ENCODE measurements at places on chromosomes 4 and X.

DNA sequence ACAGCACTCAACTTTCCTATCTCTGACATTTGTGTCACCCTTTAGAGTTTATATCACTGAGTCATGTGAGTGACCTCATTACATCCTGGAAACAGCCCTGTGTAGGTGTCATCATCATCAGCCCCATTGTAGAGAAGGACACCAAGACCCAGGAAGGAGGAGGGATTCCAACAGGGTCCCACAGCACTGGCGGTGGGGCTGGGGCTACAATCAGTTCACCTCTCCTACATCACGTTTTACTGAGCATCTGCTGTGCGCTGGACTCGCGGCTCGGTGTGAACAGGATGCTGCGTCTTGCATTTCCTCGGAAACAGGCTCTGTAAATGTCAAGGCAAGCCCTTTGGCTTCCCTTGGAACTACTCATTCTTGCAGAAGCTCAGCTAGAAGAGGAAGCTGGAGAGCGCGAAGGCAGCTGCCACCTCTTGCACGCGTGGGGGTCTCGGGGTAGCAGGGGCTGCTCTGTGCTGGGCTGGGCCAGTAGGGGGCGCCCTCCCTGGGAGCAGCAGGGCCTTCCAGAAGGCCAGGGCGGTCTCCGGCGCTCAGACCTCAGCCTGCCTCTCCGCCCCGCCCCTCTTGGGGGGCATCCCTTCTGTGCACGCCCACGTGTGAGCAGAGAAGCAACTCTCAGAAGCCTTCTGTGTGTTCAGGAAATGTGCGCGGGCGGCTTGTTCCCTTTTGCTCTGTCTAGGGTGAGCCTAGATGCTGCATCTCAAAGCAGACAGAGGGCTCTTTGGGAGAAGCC, 29.0 kb downstream of the REELD1 start:
- no peak for DNase-seq

- no peak for DNase-seq
Observed at GRCh38 chr4:183253451-183253850, 66.6 kb downstream of the CLDN22 start.

GRCh38 chrX:129823115-129823514, 20.6 kb downstream of the ZDHHC9 start:
- DNase-seq = peak; percentile 51

GRCh38 chrX:22666441-22666840, 333.3 kb upstream of the DDX53 start:
- no peak for DNase-seq

DNA sequence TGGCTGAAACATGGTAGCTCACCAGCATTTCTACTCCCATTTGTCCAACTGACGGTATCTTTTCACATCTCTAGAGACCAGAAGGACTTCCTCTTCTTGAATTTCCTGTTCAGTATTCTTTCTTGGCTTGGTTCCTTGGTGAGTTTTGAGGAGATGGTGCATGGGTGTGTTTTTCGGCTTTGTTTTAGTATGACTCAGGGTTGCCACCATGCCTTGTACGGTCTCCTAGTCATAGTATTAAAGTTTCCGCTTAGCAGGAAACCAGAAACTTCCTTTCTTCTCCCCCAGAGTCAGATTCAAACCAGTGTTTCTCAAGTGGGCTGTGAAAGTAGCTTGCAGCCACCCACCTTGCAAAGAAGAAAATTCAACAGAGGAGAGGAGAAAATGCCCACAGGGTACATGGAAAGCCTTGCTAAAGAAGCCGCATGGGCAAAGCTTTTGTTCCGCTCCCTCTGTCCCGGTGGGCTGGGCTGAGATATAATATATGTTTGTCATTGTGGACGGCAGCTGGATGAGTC, 5.7 kb downstream of the CD99 start:
- peak; percentile 67 for DNase-seq

DNA sequence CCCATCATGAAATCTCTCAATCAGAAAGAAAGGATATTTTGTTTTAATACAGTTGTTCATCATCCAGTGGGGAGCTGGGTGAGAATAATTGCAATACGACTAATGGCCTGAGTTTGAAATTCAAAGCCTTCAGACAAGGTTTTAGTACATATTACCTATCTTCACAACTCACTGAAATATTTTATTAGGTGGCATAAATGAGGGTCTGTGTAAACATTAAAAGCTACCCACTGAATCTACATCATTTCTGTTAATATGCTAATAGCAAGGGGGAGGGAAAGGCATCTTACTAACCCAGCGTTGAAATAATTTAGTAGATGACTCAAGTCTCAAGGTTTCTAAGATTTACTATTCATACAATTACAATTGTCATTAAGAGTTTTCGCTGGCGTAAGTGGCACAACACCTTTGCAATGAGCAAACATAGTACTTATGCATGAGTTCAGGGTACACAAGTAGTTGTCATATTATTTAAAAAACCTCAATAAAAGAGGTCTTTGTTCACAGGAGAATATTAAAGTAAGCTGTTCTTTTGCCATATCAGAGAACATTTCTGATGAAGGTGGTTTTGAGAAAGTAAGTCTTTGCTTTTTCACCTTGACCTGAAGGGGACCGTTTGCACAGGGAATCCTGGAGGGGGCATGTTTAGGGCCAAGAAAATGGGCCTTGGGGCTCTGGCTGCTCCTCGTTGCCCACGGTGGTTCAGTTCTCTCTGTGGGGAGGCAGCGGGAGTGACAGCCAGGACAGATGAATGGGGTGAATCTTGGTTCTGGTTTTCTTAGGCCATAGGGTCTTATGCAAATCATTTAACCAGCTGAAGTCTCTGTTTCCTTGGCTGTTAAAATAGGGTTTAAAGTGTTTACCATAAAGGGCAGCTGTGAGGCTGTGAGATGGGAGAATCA, 4.5 kb upstream of the RHOH start:
- DNase-seq = no peak

DNA sequence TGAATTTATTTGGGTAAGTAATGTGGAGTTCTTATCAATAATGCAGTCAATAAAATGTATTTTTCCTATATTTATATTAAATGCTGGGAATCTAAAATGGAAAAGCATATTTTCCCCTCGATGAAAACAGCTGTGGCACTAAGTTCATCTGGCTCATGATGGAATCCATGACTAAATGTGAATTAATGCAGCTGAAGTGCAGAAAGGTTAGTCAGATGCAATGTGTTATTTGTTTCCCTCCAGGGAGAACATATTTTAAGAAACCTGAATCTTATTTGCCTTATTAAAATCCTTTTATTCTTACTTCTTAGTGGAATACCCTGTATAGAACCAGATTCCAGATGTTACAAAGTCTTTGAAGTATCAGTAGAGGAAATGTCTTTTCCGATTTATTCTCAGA, 247.9 kb downstream of the ARHGAP24 start:
- no peak for DNase-seq
